ENCODE measurements at places on chromosomes 12 and 14.

GRCh38 chr14:24924544-24924943 is 125.4 kb downstream of the STXBP6 start:
- DNase-seq: no peak

- DNase-seq: no peak
These were observed 305.9 kb upstream of the G2E3 start for GRCh38 chr14:30252783-30253674.

- no peak for DNase-seq
These were observed 15.3 kb upstream of the NRXN3 start for GRCh38 chr14:78154827-78155226.

GRCh38 chr14:66196670-66197069 is 289.5 kb upstream of the CCDC196 start:
- no peak for DNase-seq

- no peak for DNase-seq
These were observed 565 bp upstream of the KLHL42 start for GRCh38 chr12:27779416-27779919.

DNA sequence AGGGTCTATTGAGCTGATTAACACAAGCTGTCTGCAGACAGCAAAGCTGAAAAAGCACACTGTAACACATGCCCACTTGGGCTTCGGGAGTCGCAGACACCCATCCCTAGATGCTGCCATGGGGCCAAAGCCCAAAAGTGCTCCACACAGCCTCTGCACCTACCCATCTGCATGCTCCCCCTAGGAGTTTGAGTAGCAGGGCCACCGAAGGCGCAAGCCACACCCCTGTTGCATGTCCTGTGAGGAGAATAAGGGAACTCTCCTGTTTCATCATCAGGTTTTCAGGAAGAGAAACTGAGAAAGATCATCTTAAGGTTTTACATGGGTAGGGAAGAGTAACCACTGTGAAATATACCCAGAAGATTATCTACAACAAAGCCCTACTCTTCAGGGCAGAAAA is 5.6 kb upstream of the ST8SIA1 start:
- DNase-seq: no peak

GRCh38 chr12:49515266-49515665 is 23.6 kb upstream of the KCNH3 start:
- DNase-seq: no peak

DNA sequence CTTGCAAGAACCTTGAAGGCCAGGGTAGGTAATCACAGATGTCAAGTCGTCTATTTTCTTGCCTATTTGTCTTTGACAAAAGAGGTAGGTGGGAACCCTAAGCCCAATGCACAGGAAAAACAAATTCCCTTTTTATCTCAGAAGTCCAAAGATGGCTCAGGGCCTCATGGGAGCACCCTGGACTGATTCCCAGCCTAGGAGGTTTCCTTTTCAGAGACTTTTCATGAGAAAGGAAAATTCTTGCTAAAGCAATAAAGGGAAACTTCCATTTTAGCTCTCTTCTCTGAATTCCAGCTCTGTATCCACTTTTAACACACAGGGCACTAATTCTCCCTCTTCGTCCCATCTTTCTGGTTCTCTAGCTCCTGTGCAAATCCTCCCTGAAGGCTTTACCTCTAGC is 1.2 kb downstream of the ZNF641 start:
- no peak for DNase-seq

DNA sequence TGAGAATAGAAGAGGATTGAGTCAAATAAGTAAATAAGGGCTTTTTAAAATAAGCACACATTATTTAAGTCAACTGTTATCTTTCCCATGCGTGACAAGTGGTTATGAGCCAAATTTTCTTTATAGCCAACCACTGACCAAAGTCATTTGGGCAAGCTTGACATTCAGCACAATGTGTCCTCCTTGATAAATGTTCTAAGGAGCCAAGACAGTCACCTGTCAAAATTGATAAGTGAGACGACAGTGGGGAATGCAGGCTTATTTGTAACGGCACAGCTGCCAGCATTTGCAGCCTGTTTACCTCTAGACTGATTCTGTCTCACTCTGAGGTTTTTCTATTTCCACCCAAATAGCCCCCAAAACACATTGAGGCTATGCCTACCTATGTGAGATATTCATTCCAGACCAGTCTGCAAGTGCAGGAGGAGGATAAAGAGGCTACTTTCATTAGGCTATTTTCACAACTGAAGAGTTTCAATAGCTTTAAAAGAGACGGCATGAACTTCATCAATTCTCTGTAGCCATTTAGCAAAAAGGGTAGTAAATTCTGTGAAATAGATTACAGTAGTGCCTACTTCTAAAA is 339.5 kb downstream of the PDZRN4 start:
- DNase-seq: no peak

DNA sequence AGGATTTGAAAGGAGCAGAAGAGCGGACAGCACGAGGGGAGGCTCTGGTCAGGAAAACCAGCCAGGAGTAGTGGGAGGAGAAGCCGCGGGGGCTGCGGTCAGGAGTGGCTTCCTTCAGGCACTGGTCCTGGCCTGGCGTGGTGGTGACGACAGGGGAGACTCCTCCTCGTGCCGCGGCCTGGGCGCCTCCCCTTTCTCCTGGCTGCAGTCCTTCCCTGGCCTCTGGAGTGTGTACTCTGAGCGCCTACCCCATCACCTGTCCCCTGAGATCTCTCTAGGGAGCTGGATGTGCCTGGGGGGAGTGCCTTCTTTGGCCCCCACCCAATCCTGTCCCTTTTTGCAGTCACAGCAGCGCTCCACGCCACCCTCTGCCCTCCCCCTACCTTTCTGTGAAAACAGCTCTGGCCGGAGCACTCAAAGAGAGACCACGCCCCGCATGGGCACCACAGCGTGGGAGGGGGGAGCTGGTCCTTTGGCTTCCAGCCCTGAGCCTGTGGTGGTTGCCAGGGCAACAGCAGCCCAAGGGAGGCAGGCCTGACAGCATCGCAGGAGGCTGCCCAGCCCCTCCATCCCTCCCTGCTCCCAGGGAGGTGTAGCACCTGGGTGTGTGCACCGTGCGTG is 125.9 kb downstream of the CALM1 start:
- no peak for DNase-seq

DNA sequence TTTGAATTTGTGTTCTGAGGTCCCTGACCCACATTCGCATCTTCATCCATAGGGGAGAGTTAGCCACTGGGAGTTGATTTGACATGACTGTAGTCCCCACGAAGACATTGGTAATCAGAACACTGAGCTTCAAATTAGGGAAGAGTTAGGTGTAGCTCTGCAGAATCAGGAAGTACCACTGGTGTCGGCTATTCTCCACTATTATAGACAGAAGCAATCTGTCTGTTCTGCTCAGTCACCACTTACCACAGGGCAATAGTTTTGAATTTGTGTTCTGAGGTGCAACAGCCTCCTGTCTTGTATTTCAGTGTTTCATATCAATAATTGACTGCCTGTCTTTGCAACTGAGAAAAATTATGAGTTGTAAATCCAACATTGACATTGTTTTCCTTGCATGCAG is 407.6 kb downstream of the LRFN5 start:
- no peak for DNase-seq

- DNase-seq: no peak
These were observed 91.6 kb downstream of the EGLN3 start for GRCh38 chr14:33859306-33859705.

- DNase-seq: no peak
These were observed 25.3 kb downstream of the PHLDA1 start for GRCh38 chr12:76006028-76006925.

GRCh38 chr12:124578445-124578844 is 11.0 kb upstream of the NCOR2 start:
- no peak for DNase-seq

- DNase-seq: no peak
These were observed 6.5 kb downstream of the PPP1R3E start for GRCh38 chr14:23296012-23296777.

DNA sequence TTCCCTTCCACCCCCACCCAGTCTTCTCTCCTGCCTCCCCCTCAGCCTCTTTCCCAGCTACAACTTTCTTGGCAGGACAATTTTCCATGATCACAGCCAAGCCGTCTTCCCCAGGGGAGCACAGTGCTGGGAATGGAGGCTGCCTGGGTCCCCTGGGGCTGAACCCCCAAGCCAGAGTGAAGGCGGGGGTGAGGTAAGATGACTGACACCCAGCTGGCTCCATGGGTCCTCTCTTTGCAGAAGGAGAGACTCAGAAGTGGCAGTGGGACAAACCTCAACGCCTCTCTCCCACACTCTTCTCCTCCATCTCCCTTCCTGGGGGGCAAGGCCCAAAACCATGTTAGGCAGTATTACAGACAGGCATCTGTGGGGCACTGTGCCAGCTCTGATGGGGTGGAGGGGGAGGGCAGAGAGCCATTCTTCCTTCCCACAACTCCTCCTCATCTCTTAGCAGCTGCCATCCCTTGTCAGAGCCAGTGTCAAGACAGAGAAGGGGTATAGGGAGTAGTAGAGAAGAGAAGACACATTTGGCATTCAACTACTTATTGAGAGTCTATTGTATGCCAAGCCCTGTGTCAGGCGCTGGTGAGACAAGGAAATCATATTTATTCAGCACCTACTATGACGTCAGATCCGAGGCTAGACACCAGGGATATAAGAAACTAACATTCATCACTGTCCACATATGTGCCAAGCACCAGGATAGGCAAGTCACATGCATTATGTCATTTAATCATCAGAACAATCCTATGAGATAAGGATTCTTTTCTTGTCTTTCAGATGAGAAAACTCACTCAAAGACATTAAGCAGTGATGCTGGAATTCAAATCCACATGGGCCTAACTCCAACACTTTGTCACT is 3.6 kb downstream of the ITGA7 start:
- DNase-seq: no peak

DNA sequence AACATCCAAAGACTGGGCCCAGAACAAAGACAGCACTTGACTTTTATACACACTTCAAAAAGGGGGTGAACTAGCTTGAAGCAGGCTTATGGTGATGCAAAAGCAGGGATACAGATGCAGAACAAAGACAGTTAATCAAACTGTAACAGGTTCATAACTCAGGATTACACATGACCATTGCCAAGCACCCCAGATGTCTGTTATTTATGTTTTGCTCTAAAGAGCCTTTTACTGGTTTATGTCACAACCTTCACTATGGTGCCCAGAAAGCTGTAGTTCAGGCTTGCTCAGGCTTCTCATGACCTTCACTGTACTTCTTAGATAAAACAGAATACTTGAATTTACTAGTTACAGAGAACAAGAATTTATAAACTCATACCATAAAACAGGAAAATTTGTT is 31.7 kb upstream of the SLC38A4 start:
- no peak for DNase-seq

- DNase-seq: no peak
These were observed 100.8 kb downstream of the CCER1 start for GRCh38 chr12:90854136-90854689.

DNA sequence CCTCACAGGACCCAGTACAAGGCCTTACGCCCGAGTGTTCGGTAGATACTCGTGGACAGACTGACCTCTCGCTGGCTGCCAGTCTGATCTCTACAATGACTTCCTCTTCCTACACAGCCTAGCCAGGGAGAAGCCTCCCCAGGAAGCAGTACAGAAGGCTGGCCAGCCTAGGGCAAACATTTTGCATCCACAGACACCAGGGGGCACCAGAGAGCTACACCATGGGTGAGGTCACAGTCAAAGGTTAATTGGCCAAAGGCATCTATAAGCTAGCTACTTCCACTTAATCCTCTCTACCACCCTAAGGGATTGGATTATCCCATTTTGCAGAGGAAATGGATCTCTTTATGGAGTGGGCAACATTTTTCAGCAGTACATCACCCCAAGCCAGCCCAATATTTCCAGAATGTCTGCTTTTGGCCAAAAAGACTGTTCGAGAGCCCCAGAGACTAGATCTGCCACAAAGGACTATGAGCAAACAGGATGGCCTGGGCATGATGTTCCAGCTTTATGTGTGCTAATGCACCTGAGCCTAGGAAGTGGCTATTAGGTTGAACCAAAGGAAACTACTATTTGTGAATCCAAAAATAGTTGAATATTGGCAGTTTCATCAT is 14.6 kb upstream of the PNMA1 start:
- peak; percentile 88 for DNase-seq

DNA sequence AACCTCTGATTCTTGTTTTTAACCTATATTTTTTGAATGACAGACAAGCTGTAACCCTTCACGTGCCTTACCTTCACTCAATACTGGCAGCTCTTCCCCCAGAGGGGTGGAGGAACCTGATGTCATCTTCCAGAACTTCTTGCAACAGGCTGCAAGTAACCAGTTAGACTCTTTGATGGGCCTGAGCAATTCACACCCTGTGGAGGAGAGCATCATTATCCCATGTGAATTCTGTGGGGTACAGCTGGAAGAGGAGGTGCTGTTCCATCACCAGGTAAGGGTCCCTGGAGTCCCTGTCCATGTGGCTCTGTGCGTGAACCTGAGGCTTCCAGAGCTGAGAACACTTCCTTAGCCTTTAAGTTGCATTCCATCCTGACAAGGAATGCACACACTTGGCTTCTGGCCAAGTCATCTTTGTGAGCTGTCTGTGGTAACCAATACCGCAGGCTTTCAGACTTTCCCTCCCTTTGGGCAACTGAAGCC is 22.7 kb downstream of the TRAFD1 start:
- peak; percentile 1 for DNase-seq

DNA sequence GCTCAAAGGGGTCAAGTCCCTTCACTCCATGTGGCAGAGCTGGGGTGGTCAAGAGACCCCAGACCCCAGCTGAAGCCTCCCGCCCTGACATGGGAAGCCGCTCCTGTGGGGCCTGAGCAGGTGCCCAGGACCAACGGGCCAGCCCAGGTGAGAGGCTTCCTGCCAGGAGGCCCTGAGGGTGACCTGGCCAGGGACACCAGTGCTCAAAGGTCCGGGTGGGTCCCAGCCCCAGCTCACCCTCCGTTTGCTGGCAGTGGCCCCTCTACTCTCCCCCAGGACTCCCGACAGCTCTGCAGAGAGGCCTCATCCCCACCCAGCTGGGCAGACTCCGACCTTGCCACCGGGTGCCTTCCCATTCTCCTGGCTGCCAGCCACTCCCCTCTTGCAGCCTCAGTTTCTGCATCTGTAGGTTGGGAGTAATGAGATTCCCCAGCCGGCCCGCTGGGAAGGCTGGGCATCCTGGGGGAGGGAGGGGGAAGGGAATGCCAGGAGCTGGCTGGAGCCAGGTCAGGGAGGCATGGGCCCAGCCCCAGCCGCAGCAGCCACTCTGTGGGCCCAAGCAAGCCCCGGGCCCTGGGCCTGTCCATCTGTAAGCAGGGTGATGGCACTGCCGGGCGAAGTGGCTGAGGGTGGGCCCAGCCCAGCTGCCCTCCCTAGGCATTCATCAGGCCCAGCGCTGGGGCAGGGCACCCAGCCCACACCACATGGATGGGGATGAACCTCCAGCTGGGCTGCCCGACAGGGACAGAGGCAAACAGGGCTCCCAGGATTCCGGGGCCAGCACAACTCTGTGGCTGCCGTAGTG is 10.3 kb upstream of the INF2 start:
- DNase-seq: no peak

DNA sequence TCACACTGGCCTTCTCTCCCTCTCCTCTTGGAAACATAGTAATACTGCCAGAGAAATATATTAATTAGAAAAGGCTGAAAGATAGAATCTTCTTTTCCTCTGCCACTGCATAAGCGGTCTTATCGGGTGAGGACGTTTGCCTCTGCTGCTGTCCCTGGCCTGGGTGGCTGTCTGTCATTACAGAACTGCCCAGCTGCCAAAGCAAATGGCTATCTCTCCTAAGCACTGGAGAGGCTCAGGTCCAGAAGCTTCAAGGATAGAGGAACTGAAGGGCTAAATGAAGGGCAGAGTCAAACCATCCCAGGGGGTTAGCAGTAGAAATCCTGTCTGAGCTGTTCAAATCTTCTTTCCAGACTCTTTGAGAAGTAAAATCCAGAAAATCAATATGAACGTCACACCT is 198.6 kb upstream of the CAND1 start:
- no peak for DNase-seq

All from activated CD4-positive, alpha-beta memory T cell treated with anti-CD3 and anti-CD28 coated beads, Interleukin-2, amount 10 ng/mL, durations not matched to agents 7 days and 5 days (primary cell).